ENCODE measurements at places on chromosomes 11 and 22.

DNA sequence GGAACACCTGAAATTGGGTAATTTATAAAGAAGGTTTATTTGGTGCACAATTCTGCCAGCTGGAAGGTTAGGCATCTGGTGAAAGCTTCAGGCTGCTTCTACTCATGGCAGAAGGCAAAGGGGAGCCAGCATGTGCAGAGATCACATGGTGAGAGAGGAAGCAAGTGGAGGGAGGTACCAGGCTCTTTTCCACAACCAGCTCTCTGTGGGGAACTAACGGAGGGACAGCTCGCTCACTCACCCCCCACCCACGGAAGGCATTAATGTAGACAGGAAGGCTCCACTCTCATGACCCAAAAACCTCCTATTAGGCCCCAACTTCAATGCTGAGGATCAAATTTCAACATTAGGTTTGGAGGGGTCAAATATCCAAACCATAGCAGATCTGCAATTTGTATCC lies 75.6 kb upstream of the ARHGAP32 start:
- no peak for DNase-seq

DNA sequence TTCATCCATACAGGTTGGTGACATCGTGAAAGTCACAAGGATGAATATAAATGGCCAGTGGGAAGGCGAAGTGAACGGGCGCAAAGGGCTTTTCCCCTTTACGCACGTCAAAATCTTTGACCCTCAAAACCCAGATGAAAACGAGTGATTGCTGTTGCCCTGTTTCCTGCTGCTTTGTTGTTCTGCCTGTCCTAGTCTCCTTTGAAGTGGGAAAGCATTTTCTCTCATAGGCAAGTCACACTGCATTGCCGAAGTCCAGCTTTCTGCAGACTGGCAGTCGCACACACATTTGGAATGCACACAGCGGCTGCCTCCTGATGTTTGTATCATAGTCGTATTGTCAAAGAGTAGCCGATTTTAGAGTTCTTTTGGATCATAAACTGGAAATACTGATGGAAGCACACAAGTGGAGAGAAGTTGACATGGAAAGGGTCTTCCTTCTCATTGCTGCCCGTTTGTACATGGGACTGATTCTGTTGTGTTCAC lies 17.3 kb upstream of the AIFM3 start:
- DNase-seq: no peak

DNA sequence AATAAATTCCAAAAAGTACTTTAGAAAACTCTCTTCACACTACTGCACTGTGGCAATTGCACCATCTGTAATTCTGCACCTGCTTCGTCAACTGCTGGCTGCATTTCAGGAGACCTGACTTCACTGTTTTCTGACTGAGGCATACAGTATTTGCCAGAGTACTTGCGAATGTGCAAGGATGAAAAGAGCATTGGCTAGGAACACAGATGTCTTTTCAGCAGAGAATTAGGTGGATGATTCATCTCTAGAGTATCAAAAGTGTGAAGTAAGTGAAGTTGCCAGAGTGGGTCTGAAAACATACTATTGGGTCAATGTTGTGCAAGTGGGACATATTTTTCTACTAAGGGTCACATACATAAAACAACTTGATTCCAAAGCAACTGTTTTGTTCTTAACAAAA lies 427.5 kb upstream of the CCDC90B start:
- DNase-seq: no peak

DNA sequence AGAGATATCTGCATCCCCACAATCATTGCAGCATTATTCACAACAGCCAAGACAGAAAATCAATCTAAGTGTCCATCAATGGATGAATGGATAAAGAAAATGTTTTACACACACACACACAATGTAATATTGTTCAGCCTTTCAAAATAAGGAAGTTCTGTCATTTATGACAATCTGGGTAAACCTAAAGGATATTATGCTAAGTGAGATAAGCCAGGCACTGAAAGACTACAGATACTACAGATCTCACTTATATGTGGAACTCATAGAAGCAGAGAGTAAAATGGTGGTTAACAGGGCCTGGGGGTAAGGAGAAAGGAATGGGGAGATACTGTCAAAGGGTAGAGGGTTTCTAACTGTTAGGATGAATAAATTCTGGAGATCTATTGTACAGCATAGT lies 36.0 kb upstream of the EED start:
- no peak for DNase-seq

DNA sequence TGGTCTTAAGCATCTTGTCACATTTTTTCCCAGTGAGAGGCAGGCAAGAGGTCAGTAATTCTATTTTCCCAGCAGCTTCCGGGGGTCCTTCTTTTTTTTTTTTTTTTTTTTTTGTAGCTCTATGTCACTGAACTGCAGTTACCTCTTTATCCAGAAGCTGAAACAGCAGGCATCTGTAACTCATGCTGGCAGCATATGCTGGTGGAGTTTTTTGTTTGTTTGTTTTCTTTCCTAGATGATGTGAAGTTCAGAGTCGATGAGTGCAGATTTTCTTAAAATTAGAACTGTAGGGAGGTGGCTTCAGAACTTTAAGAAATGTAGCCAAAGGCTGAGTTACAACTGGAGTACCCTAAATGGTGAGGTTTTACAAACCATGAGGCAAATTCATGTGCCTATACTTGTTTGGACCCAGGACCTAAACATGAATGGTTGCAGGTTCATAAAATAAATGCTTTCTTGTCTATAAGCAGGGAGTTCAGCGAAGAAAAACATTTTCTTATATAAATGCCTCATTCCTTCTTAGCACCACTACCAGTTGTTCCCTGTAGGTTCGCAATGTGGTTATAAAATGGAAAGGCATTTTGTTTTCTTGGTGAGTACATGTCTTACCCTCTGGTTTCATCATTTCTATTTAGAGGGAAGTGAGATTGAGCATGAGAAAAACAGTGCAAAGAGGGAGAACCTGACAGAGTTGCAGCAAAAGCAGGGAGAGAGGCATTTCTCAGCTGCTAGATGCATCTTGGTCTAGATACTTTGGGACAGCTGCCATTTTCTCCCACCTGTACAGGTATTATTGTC lies 84.0 kb downstream of the TRIM44 start:
- no peak for DNase-seq

GRCh38 chr11:1359556-1359955 lies 30.2 kb upstream of the BRSK2 start:
- DNase-seq: no peak

DNA sequence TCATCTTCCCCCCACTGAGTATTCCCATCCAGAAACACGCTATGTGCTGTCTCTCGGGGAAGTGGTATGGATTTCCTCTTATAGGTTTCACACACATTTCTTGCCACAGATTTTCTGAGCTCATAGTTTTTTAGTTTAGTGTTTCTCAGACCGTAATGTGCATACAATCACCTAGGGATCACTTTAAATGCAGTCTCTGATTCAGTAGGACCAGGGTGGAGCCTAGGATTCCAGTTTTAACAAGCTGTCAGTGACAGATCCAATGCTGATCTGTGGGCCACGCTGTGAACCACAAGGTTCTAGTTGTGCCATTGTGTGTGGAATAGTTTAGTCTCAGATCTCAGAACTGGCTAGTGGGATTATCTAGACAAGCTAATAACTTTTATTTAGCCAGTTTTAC lies 23.7 kb upstream of the CXCR5 start:
- no peak for DNase-seq

- DNase-seq: no peak
Observed at GRCh38 chr22:43742154-43742950, 69.8 kb downstream of the EFCAB6 start.

DNA sequence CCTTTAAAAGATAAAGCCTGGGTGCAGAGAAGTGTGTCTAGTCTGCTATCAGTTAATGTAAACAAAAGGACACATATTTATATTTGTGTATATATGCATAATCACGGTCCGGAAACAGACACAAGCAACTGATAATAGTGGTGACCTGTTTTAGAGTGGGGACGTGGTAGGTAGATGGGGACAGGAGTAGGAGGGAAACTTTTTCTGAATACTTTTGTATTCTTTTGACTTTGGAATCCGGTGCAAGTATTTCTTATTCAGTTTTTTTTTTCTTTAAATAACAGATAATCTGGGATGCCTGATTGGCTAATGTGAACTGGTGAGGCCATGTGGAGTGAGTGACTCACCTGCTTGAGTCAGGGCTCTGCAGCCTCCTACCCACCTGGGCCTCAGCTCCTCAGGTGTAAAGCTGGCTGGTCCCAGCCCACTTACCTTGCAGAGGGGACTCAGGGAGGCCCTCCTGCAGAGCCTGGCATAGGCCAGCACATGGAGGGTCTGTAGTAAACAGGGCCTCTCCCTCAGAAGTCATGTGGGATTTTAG lies 15.3 kb downstream of the MICAL2 start:
- no peak for DNase-seq

DNA sequence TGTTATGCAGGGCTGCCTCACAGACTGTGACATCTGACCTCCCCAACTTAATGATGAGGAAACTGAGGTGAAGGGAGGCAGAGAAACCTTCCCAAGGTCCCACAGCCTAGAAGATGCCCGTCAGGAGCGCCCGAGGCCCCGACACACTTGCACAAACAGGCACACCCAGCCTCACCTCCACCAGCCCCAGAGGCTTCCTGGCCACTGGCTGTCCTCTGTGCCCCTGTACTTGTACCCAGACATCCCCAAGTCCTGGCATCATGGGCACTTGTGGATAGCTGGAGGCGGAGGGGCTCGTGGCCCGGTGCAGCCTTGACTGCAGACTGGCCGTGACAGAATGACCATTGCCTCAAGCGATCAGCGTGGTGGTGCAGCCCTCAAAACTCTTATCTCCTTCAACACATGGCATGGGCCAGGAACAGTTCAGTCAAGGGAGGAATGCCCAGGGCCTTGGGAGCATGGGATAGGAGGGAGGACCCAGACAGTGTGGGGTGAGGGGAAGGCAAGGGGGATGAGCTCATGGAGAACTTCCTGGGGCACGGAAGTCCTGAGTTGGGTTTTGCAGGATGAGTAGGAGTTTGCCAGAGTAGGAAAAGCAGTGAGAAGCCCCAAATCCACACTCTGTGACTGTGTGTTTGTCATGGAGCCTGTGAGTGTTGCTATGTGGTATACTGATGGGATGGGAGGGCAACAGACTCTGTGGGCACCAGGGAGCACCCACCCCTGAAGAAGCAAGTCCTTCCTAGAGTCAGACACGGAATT lies 25.8 kb upstream of the PPARA start:
- DNase-seq: no peak

DNA sequence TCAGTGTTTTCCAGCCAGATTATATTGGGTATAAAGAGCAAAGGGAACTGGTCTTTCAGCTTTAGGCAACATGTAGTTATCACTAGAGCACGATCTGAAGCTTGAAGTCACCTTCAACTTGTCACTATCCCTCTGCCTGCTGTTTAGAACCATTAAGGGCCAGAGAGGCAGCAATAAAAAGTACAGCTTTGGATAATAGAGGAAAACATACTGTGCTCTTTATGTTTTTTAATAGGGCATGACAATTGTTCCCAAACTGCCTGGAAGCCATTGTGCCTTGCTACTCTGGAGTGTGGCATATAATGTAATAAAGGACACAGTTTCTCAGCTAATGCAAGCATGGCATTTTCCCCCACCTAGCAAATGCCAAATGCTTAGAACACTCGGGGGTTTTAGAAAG lies 1912.0 kb upstream of the RAG2 start:
- no peak for DNase-seq

DNA sequence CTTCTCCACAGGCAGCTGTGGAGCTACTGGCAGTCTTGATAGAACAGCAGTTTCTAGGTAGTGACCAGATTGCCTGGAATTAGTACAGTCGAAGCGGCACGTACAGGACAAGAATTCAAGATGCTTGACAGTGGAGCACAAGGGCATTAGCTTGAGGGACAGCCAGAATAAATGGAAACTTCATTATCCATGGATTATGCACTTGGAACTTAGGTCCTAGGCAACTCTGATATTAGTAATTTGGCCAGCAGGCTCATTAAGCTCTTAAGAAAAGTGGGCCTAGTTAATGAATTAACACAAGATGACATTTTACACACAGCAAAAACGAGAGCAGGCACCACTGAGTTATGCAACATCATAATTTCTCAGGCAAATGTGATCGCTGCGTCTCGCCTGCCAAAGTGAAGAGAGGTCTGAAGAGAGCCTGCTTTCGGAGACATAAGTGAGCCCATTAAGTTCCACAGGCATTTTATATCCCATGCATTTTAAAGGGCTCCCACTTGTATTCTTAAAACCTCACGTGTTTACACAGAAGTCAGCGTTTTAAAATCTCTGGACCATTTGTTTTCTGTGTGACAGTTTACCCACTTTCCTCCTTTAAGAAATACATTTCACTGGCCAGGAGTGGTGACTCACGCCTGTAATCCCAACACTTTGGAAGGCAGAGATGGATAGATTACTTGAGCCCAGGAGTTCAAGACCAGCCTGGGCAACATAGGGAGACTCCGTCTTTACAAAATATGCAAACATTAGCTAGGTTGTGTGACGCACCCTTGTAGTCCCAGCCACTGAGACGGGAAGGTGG lies 66.2 kb downstream of the COMMD9 start:
- no peak for DNase-seq

Measured in kidney capillary endothelial cell (primary cell).